ENCODE measurements at places on chromosomes 11 and 22.
A peak's percentile ranks its signal among the peaks of the same experiment; 100 is the strongest.

DNA sequence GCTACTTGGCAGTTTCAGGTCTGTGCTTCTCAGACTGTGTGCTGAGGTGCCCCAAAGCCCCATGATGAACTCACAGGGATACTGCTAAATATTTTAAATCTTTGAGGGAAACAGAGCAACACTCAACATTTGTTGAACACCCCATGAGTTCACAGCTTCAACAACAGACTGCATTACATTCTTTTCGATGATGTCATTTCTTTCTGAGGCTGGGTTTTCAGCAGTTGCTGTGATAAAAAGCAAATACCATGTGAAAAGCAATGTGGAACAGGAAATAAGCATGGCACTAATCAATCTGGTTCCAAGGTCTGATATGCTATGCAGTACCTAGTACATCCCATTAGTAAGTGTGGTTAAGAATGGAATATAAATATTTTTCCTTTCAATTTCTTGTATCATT, 82.7 kb downstream of the RPL27A start:
- no peak for DNase-seq

DNA sequence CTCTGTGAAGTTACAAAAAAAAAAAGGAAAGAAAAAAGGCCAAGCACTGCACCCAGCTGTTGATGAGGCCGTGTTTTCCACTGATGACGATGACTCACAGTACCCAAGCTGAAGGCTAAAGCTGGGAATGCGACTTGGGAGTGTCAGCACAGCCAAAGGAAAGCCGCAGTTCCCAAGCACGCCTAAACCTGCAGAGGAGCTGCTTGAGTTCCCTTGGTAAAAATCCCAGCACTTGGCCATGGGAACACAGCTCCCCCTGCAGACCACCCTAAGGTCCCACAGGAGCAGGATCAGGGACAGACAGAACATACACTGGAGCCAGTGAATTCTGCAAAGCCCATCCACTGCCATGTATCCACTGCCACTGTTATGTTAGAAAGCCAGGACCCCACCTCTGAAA, 39.9 kb downstream of the SERGEF start:
- DNase-seq: peak; percentile 73

GRCh38 chr11:17917556-17917955, 95.3 kb downstream of the SERGEF start:
- DNase-seq: no peak

DNA sequence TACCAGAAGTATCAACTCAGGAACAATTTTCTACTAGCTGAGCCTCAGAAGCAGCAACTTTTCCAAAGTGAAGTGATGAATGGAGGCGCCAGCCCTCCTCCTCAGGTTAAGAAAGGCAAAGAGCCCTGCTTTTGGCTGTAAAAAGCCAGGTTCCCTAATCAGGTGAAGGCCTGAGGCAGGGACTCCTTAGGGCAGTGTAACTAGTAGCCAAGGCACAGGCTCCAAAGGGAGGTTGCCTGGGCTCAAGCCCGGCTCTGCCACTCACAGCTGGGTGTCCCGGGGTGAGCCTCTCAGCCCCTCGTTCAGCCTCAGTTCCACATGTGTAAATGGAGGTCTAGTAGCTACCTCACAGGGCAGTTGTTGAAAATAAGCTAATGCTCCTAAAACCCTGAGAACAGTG, 19.5 kb downstream of the TSKU start:
- DNase-seq: no peak

DNA sequence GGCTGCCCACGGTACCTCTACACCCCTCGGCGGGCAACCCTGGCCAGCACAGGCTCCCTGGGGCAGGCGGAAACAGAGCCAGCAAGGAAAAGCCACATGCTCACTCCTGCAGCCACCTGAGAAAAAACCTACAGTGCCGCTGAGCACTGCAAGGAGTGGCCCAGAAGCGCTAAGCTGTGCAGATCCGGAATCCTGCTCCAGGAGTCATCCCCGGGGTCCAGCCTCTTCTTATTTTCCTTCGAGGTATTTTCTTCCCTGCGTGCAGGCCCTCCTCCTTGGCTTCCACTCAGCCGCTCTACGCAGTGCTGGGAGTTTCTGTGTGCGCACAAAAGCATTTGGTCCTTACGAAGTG, 81.0 kb downstream of the TRMU start:
- no peak for DNase-seq

DNA sequence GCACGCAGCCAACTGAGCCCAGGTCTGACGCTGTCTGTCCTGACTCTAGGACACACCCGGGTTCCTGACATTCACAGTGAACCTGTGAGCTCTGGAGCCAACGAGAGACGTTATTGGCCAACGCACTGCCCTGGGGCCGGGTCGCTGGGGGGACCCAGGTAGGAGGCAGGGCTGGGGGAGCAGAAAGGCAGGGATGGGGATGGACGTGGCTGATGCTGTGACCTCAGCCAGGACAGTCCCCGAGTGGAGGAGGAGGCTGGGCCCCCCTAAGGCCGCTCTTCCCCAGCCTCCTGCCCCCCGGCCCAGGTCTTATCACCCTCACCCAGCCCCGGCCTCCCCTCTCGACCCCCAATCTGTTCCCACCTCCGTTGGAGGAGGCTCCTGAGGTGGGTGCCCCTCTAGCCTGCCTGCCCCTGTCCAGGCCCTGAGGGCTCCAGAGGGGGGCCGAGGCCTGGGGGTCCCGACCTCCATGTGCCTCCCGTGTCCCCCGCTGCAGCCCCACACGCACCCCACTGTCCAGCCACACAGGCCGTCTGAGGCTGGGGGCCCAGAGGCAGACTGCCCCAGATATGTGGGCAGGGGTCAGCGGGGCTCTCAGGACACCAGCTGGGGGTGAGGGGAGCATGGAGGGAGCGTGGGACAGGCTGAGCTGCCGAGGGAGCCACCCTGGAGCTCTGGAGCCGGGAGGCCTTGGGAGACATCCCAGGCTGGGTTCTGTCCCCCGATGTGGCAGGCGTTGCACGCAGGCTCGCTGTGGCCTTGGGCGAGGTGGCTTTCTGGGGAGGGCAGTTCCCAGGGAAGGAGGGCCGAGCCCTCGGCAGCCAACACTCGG, 29.2 kb upstream of the MUC5AC start:
- peak; percentile 44 for DNase-seq

DNA sequence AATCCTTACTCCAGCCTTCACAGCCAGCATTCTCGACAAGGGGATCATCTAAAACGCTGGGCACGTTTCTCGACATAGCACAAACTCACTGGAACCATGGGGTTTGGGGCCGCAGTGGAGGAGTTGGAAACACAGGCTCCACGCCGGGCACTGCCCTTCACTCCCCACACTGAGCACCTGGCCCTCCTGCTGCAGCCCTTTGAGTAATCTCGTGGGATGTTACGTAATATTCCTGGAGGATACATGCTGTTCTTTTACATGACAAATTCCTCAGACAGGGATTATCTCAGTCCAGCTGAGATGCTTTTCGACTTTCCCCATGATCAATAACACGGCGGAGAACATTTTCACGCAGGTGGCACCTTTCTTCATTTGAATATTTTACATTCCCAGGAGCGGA, 408.0 kb downstream of the SHANK2 start:
- no peak for DNase-seq

DNA sequence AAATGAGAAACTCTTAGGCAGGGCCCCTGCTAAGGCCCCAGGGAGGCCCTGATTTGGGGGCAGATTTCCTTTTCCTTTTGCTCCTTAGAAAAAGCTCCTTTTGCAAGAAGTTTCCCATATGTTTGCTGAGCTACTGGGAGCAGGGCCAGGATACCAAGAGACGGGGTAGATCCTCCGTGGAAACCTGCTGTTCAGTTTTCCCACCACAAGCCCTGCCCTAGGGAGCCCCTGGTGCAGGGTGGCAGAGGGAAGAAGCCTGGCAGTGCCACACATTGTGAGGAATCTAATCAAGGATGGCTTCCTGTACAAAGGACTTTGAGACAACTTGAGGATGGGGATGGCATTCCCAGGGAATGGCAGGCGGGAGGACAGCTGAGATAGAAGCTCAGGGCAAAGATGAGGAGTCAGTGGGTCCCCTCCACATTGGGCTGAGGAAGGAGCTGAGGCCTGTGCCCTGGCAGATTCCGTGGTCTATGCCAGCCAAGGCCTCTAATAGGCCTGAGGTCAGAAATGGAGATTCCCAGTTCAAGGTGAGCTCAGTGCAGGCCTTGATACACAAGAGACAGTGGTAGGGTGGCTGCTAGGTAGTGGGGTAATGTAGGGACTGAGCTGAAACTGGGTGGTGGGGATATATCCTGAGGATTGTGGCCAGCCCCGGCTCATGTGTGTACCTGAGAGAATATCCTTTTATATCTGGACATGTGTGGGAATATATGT, 15.0 kb downstream of the TUB start:
- DNase-seq: no peak

DNA sequence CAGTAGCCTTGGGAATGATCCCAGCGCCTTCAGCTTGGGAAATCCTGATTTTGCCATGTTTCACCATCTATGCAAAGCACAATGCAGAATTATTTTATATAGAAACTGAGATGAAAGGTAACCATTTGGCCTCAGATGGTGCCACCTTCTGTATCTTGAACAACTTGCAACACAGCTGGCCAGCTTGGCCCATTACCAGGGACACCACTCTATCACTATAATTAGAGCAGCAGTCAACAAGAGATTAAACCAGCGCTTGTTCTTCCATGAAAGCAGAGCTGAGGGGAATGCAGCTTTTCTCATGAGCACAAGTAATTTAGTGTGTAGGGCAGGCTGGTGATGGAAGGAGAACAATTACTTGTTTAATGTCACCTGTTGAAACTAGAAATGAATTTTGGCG, 6.7 kb upstream of the ZDHHC13 start:
- DNase-seq: no peak

DNA sequence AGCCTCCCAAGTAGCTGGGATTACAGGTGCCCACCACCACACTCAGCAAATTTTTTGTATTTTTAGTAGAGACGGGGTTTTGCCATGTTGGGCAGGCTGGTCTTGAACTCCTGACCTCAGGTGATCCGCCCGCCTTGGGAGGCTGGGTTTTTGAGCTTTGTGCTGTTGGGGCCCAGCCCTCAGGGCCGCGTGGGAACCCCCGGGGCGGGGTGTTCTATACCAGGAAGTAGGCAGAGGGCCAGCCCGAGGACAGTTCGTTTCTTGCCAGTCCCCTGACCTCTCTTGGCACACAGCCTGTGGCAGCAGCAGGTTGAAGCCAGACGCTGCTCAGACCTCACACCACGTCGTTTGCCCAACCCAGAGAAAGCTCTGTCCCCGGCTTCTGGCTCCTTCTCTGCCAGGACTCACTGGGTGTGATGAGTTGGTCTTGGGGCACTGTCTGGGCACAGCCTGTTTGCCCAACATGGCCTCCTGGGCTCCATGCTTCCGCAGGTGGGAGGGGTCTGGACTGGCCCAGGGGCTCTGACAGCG, 24.9 kb upstream of the CHKA start:
- no peak for DNase-seq

GRCh38 chr11:100182350-100182749, 504.7 kb upstream of the ARHGAP42 start:
- DNase-seq: no peak

DNA sequence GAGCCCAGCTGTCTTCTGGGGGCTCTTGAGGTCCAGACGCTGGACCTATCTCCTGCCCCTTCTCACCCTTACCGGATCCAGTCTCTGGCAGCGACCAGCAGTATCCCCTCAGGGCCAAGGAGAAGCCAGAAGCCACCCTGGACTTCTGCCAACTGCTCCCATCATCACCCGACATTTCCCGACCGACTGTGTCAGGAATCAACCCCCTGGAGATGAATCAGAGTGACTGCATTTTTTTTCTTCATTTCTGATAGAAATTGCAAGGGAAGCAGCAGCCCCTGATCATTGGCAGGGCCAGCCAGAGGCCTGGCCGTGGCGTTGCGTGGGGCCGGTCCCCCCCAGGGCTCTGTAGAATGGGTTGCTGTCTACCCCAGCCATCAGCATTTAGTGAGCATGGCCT, 5.2 kb upstream of the LIF start:
- DNase-seq: no peak

- no peak for DNase-seq
These were observed 163.9 kb upstream of the ZC3H12C start for GRCh38 chr11:109929308-109929707.

DNA sequence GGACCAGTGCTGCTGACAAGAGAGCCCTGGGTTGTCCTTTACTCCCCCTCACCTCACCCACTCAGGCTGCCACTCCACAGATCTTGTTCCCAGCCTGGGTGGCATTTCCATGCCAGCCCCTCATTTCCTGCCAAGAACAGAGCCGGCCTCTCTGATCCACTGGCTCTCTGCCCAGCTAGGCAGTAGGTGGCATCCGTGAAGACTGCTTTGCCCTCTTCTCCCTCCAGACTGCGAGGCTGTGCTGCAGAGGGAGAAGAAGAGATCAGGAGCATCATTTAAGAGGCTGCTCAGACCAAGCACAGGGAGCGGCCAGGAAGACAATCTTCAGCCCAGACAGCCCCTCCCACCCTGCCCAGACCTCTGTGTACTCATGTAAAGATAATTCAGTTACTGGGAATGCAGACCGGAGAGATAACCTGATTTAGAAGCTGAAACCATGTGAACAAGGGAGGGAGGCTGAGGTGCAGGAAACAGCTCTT, 126.9 kb upstream of the NCAM1 start:
- DNase-seq: no peak

Measured in ecto neural progenitor cell (in vitro differentiated cells).